Activated effector memory CD4-positive, alpha-beta T cell treated with Interleukin-2 at 50 U/mL for 16 hours (primary cell): ENCODE measurements at places on chromosomes 12 and 14.
A peak's percentile ranks its signal among the peaks of the same experiment; 100 is the strongest.

GRCh38 chr14:61511558-61511948 is 183.8 kb upstream of the HIF1A start:
- no peak for DNase-seq

DNA sequence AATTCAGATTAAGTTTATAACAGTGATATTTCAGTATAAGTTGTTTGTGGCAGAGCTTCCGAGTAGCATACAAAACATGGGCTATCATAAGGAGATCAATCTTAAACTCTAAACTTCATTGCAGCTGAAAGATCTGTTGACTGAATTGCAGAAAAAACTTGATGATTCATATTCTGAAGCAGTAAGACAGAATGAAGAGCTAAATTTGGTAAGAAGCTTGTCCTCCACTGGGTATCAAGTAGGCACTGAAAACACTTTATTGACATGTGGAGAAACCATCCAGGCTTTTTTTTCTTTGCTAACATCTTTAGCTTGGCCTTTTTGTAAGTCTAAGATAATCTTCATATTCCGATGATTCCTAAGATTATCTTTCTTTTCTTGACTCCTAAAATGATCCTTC is 93.0 kb downstream of the KTN1 start:
- DNase-seq: no peak

DNA sequence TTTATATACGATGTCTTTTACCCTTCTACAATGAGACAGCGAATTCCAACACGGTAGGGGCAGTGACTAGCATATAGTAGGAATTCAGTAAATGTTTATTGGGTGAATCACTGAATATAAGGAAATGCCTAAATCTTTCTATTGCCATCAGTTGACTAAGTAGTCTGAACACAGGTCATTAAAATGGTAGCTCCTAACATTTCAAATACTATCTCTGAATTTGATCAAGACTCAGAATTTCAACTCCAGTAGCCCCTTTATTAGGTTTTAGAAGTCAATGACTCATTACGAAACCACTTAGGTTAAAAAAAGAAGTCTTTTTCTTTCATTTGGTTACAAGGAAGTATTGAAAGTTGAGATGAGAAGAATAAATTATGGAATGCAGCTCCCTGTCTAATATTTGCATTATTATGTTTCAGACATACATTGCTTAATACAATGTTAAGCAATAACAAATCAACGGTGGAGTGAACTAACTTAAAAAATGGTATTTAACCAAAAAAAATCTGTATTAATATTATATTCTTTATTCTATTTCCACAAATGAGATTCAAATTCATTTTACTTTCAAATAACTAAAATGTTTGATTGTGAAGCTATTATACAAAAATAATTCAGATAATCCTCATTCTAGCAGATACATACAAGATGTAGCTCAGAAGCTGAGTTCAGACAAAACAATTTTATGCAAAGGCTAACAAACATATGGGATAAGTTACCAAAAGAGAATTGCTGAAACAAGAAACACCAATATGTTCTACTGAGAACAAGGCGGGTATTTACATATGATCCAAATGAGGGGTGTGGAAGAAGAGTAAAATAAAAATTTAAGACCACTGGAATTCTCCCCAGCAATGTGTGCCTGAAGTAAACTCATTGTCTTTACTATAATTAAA is 302.7 kb downstream of the CEP128 start:
- no peak for DNase-seq

GRCh38 chr14:96252999-96253539 is 2.9 kb upstream of the BDKRB1 start:
- no peak for DNase-seq

DNA sequence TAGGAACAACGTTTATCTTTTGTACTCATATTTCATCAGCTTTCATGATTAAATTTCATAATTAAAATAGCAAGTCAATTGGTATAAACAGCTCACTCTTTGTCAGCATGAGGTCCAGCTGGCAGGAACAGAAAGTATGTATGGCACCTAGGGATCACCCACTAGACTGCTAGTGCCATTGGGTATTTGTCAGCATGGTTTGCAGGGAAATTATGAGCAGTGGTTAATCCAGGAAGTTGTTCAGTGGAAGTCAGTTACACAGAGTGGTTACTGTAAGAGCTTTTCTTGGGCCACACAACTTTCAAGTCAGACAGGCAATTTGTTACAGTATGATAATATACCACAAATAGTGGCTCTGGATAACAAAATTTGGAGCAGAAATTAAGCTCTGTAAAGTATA is 340.3 kb upstream of the RGS6 start:
- no peak for DNase-seq

- no peak for DNase-seq
These were observed 143.7 kb downstream of the TTLL5 start for GRCh38 chr14:75804570-75805275.

GRCh38 chr12:129629901-129630300 is 273.9 kb downstream of the TMEM132D start:
- no peak for DNase-seq

DNA sequence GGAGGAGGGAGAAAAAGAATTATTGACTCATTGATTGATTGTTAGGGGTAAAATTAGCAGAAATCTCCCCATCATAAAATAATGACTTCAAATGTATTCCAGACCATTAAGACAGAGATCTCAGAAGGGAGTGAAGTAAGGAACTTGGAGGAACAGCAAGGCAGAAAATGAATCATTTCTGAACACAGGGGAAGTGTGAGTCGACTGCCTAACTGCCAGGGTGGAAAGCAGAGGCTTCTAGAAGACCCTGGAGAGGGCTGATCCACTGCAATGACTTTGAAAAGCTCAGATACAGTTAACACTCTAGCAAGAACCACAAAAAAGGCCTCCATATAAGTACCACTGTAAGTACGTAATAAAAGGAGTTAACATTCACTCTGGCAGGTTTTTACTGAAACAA is 9.7 kb downstream of the GLTP start:
- DNase-seq: no peak

DNA sequence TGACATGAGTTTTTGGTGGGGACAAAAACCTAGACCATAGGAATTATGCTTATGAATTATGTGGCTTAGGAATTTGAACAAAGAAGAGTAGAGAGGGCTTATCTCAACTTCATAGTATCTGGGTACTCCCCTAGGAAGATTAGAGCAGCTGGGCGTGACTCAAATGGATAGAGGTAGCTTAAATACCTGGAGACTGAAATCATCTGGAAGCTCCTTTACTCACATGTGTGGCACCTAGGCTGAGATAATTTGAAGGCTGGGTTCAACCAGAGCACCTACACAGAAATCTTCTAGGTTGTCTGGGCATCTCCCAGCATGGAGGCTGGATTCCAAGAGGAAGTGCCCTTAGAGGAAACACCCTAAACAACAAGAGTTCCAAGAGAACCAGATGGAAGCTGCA is 393.9 kb downstream of the ADAMTS20 start:
- no peak for DNase-seq

DNA sequence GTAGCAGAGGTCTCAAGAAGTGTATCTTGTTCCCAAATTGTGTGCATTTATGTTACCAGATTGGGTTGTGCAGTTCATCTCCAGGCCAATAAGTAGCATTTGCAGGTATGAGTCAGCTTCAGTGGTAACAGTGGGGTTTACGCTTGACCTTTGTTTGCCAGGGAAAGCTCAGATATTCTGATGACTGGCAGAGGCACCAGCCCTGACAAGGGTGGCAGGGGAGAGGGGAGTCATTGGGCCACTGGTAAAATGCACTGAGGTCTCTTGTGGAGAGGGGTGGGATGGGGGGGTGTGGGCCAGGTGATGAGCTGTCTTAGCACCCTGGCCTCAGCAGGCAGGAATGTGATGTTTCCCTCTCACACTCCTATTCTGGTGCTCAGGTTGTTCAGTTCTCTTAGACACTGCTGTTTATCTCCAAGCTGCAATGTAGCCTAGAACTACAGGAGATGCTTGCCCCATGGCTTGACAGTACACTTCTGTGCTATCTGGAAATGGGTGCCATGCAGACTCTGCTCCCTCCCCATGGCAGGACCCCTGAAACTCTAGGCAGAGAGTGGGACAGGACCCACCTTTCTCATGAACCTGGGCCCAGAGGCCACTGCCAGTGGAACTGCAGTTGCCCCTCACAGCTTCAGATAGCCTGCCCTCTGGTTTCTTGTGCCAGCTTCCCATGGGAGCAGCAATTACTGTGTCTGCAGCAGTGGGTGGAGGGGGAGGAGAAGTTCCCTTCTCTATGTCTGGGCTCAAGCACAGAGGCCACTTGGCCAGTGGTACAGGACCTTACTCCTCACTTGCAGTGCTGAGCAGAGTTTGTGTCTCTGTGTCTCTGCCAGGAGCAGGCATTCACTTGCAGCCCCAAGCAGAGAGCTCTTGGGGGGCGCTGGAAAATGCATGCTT is 31.9 kb downstream of the USP15 start:
- no peak for DNase-seq

DNA sequence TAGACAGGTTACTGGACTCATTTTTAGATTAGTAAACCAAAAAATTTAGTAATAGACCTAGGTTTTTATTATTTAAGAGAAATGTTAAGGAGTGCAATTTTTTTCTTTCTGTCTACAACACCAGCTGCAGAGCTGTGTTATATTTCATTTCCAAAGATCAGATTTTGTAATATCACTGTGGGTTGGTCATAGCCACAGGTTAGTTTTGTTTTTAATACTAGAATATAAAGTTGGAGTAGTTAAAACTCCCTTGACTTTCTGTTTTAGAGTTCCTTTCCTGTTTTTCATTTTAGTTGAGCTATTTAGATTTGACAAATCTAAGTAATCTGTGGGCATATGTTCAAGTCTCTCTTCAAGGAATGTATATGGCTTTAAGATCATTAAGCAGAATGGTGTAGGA is 30.7 kb upstream of the GARIN2 start:
- DNase-seq: no peak

GRCh38 chr12:84757978-84758377 is 154.6 kb downstream of the SLC6A15 start:
- no peak for DNase-seq

DNA sequence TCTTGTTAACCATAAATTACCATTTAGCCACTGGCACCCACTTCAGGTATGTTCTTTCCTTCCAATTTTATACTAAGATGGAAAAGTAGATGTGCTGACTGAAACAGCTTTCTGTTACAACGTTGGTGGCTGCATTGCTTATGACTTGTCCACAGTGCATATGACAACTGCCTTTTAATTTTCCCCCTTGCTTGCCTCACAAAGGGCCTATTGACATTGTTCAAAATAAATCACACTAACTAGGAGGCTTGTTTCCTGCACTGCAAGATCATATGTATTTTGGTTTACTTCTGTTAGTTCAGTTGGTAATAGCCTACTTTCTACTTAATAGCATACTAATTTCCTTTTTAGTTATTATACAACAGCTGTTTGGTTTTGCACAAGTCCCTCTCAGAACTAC is 55.4 kb downstream of the SCAF11 start:
- DNase-seq: no peak

DNA sequence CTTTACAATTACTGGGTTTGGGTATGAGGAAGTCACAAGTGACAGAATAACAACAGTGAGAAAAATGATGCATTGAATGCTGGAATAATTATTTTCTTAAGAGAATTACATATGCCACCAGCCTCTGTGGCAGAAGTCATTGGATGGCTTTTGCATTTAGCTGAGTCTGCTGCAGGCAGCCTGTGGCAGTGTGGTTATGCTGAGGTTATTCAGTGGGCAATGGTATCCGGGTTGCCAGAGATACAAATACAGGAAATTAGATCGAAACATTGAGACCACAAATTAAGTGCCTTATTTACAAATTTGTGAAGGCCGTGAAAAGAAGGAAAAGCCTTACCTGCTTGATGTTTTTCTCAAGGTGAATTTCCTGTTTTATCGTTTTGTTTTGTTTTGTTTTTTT is 1050.0 kb downstream of the GALC start:
- no peak for DNase-seq

- no peak for DNase-seq
These were observed 203.7 kb downstream of the STXBP6 start for GRCh38 chr14:24846261-24846660.

GRCh38 chr14:44211718-44212117 is 295.4 kb downstream of the FSCB start:
- no peak for DNase-seq

DNA sequence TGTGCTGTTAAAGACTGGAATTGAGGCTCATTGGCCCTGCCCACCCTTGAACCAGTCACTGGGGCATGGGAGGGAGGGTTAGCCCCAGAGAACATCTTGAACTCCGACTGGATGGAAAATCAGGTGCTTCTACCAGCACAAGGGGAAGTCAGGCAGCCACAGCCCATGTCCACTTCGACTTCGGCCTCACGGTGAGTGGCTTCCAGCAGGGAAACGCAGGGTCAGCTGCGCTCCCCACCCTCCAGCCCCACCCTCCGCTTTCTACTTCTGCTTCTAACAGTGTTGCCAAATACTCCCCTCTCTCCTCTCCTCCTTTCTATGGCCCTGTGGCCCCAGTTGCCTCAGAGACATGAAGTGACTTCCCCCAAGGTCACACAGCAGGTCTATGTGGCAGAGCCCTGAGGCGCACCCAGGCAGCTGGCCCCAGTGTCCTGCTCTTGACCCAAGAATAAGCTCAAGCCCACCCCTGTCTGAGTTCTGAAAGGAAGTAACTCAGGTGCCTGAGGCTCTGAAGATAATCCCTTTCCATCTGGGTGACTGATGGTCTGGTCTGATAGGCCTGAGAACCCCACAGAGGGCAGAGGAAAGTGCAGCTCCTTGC is 11.9 kb upstream of the SH2B3 start:
- DNase-seq: no peak

DNA sequence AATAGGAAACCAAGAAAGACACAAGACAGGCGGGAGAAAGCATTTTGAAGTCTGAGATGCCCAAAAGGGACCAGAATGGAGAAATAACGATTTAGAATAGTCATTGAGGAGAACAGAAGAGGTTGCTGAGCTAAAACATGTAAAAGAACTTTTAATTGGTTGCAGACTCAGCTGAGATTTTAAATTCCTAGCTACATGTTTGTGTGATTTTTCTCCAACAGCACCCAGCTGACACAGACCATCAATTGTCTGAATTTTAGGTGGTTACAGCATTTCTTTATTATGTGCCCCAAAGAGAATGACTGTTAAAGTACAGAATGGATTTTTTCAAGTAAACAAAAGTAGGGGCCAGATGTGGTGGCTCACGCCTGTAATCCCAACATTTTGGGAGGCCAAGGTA is 50.3 kb downstream of the BAZ1A start:
- DNase-seq: no peak

DNA sequence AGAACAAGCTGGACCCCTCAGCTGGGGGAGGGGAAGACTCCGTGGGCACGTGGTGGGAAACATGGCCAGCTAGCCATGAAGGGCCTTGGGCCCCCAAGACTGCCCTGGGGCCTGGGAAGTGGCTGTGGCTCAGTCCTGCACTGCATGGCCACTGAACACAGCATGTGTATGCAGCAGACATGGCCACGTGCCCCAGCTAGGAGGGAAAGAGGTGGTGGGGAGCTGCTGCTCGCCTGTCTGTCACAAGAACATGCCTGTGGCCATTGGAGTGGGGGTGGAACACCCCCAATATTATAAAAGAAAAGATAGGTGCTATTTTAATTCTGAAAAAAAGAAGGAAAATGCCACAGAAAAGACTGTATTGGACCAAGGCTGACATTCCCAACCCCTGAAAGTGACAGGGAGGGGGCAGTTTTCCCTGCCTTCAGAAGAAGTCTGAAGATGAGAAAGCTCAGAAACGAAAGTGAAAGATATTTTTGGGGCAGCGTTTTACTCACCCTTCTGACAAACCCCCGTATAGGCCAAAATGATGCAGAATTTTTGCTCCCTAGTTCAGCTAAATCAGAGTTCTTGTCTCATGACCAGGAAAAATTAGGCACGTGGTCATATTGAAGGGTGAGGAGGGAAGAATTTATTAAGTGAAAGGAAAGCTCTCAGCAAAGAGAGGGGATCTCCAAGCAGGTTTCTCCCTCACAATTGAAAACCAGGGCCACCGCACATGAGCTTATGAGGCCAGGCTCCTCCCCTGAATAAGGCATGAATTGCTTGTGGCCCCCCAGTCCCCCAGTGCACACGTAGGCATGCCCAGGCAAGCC is 35.2 kb upstream of the PCNX1 start:
- DNase-seq: peak; percentile 7
